ENCODE measurements at places on chromosomes 7 and 10.

DNA sequence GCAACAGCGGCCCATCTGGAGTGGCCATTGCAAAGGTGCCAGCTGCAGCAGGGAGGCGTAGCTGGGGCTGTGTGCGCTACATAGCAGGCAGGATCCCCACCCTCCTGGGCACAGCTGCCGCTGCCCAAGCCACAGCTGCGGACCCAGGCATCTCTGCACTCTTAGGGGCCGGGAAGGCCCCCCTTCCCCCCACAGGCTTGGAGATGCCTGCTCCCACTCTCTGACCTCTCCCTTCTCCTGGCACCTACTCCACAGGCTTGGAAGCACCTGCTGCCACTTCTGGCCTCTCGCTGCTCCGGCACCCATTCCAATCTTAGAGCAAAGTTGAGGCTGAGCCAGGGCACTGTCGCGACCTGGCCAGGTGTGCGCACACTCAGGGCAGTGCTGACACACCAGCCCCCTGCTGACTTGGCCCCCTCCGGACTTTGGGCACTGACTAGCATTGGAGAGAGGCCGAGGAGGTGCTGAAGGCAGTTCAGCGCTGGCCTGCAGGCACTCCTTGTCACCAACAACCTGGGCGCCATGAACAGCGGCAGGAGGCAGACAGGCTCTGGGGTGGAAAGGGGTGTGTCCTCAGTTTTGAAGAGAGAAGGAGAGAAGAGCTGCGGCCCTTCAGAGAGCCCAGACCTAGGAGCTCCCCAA lies 18.4 kb downstream of the RBM48 start:
- DNase-seq, result no peak

DNA sequence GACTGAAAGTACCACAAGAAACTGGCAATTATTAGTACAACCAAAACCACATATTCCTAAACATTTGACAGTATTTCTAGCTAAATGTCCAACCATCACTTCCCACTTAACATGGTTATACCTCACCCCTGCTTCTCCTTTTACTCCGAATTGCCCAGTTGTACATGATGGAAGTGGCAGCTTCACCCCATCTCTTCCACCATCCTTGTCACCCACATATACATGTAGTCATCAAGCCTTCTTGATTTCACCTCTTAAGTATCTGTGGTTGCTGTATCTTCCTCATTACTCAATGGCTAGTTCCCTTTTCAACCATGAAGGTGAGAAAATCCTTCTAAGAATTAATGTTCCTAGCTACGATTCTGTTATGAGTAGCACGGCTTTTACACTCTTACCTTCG lies 388.2 kb downstream of the CALN1 start:
- DNase-seq, result no peak

GRCh38 chr10:29285624-29286051 lies 3.2 kb upstream of the LYZL1 start:
- DNase-seq, result no peak

- DNase-seq, result no peak
Measured at GRCh38 chr7:1421946-1422345, 37.3 kb downstream of the MICALL2 start.

DNA sequence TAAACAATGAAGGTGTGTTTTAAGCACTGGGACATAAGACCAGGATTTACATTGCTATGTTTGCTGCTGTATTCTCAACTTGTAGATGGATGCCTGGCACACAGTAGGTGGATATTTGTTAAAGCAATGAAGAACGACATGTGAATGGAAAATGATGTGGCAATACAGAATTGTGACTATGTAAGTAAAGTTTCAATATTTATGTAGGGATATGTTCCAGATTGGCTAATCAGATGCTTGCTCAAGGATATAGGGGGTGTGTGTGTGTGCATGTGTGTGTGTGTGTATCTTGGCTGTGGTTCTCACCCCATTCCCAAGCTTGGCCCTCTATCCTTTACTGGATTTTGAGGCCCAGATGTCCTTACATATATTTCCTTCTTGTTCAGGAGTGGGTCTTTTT lies 42.7 kb upstream of the LAMB1 start:
- no peak for DNase-seq

DNA sequence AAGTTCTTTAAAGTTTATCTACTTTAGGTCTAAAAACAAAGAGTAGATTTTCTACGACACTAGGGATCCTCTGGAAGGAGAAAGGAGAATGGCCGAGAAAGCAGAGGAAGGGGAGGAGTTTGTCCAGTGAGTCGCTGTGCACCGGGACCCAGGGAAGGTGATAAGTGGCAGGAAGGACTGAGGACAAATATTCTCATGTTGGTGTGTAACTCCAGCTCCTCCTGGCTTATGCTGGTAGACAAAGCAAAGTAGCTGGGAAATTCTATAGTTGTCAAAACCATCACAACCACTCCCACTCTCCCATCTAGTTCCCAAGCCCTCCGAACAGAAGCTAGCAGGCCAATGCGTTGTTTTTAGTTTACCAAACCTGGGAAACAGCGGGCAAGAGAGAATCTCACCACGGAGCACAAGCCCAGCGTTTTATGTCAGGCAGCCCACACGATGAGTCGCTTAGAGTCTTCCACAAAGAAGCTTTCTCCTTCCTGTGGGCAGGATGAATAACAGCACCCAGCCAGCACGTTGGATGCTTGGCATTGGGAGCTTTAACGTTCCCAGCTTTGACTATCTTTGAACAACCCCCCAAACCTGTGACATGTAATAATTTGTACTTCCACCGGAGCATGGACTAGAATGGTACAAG lies 32.9 kb upstream of the JCAD start:
- DNase-seq, result no peak

- no peak for DNase-seq
Measured at GRCh38 chr10:102085336-102085735, 20.2 kb downstream of the HPS6 start.

DNA sequence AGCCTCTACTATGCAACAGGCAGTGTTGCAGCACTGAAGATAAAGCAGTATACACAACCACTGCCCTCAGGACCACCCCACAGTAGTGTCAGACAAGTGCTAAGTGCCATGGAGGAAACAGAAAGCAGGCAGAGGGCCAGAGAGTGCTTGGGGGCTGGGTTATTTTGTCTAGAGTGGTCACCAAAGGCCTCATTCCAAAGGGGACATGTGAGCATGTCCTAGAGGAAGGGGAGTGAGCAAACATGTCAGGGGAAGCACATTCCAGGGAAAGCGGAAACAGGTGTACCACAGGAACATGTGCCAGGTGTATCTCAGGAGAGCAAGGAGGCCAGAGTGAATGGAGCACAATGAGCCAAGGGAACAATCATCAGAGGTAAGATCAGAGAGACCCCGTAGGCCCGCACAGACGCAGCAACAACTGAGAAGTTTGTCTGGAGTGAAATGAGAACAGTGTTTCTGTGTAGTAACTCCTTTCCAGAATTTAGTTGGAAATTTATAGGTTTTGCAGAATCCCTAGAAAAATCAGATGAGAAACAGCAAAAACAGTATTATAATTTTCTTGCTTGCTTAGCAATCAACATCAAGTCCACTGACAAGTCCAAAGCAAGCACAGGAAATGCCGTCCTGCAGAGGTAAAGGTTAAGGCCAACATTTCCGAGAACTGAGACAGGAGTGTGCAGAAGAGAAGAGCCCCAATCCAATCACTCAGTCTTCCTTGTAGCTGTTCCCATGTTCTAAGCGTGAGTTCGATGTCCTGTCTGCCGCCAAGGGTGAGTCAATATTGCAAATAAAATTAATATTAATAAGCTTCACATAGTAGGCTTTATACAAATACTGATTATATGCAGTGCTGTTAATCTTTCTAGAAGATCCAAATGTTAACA lies 67.3 kb downstream of the SGMS1 start:
- DNase-seq, result no peak

GRCh38 chr10:86253091-86254072 lies 113.2 kb downstream of the GRID1 start:
- DNase-seq, result no peak

DNA sequence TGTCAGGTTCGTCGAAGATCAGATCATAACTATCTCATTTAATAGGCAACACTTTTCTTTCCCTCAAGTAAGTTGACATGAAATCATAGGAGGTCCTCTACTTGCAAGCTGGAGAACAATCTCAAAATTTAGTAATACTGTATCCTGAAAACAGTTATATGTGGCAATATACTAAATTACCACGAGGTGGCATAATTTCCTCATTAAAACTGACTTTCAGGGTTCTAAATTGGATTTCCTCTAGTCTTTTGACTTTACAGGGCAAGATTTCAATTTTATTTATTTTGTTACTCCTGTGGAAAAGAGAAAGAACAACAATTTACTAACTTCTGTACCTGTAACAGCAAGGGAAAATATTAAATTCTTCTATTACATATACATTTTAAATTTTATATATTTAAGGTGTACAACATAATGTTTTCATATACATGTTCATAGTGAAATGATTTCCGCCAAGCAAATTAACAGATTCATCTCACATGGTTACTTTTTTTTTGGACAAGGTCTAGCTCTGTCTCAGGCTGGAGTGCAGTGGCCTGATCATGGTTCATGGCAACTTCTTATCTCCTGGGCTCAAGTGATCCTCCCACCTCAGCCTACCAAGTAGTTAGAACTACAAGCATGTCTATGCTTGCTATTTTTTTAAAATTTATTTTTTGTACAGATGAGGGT lies 53.4 kb upstream of the CYP2C18 start:
- peak; percentile 0 for DNase-seq

DNA sequence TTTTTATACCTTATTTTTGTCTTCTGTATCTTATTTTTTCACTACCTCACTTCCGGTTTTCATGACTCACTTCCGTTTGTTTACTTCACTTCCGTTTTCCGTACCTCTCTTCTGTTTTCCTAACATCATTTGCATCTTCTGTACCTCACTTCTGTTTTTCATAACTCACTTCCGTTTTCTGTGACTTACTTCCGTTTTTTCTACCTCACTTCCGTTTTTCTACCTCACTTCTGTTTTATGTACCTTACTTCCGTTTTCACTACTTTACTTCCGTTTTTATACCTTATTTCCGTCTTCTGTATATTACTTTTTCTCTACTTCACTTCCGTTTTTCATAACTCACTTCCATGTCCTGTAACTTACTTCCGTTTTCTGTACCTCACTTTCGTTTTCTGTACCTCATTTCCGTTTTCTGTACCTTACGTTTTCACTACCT lies 492.5 kb upstream of the AKR1E2 start:
- DNase-seq, result no peak

DNA sequence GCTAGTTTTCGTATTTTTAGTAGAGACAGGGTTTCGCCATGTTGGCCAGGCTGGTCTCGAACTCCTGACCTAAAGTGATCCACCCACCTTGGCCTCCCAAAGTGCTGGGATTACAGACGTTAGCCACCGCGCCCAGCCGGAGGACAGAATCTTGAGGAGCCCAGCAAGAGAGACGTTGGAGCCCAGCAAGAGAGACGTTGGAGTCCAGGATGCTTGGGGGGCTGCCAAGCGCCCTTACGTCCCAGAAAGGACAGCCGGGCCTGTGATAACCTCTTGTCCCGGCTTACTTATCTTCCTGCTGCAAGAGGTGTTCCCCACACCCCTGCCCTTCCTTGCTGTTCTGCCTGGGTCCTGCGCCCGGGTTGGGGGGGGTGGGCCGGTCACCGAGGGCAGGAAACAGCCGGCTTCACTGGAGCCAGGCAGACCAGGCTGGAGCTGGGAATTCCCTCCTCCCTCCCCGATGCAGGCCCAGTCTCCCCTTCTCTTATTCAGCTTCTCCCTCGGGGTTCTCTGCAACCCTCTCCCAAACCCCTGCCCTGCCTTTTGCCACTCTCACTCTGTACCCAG lies 1.9 kb upstream of the EPHB4 start:
- DNase-seq, result no peak

DNA sequence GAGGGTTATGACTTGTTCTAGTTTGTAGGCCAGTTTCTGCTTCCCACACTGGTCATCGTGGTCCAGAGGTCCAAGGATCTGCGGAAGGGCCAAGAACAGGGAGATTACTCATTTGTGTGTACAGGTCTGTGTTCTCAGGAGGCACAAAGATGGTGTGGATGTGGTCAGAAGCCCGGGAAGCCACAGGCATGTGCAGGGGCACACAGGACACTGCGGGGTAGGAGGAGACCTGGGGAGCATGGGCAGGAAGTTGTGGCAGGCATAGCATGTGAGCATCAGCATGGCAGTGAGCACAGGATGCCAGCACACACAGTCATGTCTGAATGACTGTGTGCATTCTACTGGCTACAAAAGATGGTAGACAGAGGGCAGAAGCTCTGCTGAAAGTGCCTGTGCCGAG lies 445.8 kb downstream of the PLXNA4 start:
- no peak for DNase-seq

Data from NCI-H2081 (cell line).